CD4-positive, alpha-beta T cell treated with Interleukin-10 for 1 hour (primary cell): ENCODE measurements at places on chromosomes 13 and 19.

DNA sequence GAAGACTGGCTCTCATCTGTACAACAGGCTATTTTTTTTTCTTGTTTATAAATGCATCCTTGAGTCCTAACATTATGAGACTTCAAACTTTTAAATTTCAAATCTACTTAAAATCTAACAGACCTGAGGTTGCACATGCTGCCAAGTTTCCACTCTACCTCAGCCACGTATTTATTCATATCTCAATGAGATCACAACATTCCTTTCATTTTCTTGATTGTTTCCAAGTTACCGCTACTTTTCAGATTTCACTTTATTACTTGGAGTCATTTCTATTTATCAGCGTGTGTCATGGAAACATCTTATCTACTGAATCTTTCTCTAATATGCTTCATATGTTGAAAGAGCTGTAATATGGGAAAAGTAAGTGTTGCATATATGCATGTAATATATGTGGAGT, 1257.5 kb upstream of the ATXN8OS start:
- DNase-seq: no peak

- DNase-seq: no peak
These were observed 22.3 kb downstream of the PLEKHJ1 start for GRCh38 chr19:2213799-2214198.

DNA sequence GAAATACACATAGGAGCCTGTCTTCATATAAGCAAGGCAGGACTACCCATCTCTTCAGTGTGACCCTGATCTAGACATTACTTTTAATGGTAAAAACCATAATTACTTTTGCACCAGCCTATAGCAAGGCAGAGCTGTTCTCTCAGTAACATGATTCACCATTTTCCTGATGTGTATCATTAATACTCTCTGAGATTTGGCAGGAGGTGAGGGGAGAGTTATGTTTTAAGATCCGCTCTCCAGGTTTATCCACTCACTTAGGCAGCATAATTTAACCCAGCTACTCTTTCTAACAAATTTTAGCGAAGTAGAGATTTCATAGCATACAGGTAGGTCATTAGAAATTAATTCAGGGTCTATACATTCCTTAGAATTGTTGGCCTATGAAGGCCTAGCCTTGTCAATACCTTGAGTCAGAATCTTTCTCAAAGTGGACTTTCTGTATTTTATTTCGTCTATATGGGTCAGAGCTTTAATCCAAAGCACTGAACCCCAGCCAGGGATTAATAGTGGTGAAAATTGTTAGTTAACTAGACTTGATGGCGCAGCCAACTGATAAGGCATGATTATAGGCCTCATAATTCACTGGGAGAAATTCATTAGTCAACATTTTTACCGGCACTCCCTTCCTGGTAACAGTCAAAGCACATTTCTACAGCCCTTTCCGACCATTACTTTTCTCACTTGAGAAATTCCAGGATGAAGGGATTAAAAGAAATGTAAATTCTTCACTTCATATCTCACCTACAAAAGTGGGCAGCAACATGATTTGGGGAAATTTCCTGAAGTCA, 955.1 kb downstream of the DIAPH3 start:
- no peak for DNase-seq

- no peak for DNase-seq
These were observed 461.4 kb downstream of the MYO16 start for GRCh38 chr13:109090796-109091195.

- DNase-seq: no peak
These were observed 101.8 kb downstream of the FAM216B start for GRCh38 chr13:42883142-42883541.
